ENCODE measurements at places on chromosomes 16 and 17.

GRCh38 chr17:67311575-67311974 lies 54.8 kb downstream of the PSMD12 start:
- DNase-seq, result no peak

GRCh38 chr17:42337442-42337841 lies 49.1 kb downstream of the STAT5A start:
- DNase-seq, result peak; percentile 58

GRCh38 chr16:11681556-11681955 lies 13.3 kb downstream of the SNN start:
- no peak for DNase-seq

DNA sequence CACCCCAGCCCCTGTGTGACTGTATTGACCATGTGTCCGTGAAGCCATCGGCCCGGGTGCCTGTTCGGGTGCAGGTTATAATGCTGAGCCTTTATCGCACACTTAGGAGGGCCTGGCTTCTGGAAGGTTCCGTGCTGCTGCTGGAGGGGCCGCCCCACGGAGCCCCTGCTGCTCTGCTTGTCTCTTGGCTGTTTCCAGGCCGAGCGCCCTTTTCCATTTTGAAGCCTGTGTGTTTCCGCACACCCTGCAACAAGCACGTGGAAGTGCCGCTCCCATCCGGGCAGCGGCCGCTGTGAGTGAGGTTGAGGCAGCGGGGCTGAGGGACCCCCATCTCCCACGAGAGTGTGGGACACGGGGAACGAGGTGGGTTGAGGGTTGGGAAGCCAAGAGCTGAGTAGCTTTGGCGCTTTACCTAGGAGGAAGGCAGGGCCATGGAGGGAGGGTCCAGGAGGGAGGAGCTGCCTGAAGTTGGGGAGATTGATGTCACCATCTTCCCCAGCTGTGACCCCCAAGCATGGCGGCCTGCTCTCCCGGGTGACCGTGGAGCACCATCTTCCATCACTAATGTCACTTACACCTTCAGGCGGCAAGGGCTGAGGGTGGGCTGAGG lies 200.1 kb upstream of the GSE1 start:
- DNase-seq, result no peak

DNA sequence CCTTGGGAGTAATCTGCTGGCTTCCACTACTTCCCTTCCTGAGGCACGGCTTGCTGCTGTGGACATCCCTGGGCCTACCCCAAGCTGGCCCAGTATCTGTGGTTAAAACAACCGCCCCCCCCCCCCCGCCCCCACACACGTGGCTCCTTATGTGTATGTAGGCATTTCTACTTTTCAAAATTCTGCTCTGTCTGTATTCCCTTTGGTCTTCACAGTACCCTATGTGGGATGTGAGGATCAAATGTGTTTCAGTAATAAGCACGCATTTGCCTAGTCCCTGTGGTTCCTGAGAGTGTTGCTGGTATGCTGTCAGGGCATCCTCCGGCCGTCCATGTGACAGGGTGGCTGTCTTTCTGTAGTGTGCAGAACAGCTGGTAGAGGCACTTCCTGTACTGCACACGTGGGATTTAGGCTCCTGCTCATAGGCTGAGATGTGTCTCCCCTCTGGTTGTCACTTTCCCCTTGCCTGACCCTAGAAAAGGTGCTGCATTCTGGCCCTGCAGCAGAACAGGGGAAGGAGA lies 2.2 kb downstream of the NT5M start:
- no peak for DNase-seq
